Endodermal cell (in vitro differentiated cells): ENCODE measurements at places on chromosomes 16 and 17.
A peak's percentile ranks its signal among the peaks of the same experiment; 100 is the strongest.

GRCh38 chr17:77734371-77735080 lies 224.0 kb upstream of the TNRC6C start:
- H3K4me3 ChIP-seq, result no peak overlapping the region
- H3K27me3 ChIP-seq, result peaks cover 26% of the 10 kb centered on the region
- no peak overlapping the region for H3K27ac ChIP-seq
- H3K4me1 ChIP-seq, result no peaks in the 10 kb centered on the region

DNA sequence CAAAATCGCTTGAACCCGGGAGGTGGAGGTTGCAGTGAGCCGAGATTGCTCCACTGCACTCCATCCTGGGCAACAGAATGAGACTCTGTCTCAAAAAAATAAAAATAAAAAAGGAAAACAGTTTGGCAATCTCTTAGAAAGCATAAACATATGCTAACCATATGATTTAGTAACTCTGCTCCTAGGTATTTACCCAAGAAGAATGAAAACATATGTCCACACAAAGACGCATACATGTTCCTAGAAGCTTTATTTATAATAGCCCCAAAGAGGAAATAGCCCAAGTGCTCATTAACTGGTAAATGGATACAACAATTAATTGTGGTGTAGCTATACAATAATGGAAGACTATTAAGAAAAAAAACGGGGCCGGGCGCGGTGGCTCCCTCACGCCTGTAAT lies 18.5 kb upstream of the CDH1 start:
- no peaks in the 10 kb centered on the region for H3K27me3 ChIP-seq
- no peak for DNase-seq
- H3K4me3 ChIP-seq, result no peak overlapping the region
- H3K36me3 ChIP-seq, result no peaks in the 10 kb centered on the region

GRCh38 chr16:229731-230281 lies 557 bp upstream of the LUC7L start:
- no peaks in the 10 kb centered on the region for H3K27me3 ChIP-seq
- no peak for DNase-seq
- H3K4me3 ChIP-seq, result peak overlapping the region; percentile 99

DNA sequence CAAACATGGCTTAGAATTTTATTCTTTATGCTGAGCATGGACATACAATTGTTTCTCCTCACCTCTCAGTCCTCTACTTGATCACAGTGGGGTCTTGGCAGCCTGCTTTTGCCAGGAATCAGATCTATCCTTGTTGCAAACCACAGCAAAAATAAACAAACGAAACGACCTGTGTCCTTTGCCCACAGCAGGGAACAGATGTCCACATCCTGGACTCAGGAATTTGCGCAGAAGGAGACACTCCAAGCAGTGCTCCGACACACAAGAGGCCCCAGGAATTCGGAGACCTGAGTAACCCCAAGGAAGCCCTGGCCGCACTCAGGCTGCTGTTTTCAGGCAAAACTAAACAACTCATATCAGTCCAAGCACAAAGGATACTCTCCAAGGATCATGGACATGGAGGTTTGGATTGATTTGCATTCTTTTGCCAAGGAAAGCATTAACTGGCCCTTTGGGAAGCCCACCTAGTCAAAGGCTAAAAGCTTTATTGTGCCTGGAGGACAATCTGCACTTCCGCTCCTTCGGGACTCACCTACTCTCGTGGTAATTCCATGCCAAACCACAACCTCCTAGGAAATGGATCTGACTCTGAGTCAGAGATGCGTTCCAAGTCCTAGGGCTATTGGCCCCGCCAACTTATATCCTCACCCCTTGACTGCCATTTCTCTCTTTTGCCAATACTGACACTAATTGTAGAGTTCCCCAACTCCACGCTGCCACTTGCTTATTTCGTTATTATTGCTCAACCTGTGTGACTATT lies 271.1 kb upstream of the CDH11 start:
- no peak overlapping the region for H3K27ac ChIP-seq
- H3K4me3 ChIP-seq, result no peak overlapping the region
- H3K36me3 ChIP-seq, result no peaks in the 10 kb centered on the region
- no peaks in the 10 kb centered on the region for H3K4me1 ChIP-seq
- DNase-seq, result no peak
- H3K27me3 ChIP-seq, result no peaks in the 10 kb centered on the region

GRCh38 chr16:23407436-23408127 lies 45.4 kb downstream of the COG7 start:
- no peak for DNase-seq
- H3K36me3 ChIP-seq, result peaks cover 46% of the 10 kb centered on the region
- H3K27me3 ChIP-seq, result no peaks in the 10 kb centered on the region
- H3K4me1 ChIP-seq, result peaks cover 4% of the 10 kb centered on the region
- no peak overlapping the region for H3K27ac ChIP-seq

DNA sequence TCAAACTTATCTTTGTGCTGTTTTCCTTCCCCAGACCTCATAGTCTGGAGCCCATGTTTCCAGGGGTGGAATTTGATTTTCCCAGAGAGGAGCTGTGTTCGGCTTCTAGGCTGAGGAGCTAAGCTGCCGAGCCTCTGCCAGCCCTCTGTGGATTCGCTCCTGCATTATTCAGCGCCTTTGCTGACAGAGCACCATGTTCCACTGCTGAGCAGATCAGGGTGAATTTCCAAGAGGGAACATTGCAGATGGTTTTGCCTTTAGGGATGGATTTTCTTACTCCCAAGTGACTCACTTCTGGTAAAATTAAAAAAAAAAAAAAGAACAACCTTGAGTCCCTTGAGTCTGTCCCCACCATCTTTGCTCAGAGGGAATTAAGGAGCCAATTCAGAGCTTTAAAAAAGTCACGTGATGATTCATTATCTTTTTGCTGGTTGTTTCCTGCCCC lies 229.5 kb downstream of the PRKCA start:
- no peaks in the 10 kb centered on the region for H3K27me3 ChIP-seq
- H3K4me3 ChIP-seq, result no peak overlapping the region
- no peaks in the 10 kb centered on the region for H3K4me1 ChIP-seq
- no peak overlapping the region for H3K27ac ChIP-seq

DNA sequence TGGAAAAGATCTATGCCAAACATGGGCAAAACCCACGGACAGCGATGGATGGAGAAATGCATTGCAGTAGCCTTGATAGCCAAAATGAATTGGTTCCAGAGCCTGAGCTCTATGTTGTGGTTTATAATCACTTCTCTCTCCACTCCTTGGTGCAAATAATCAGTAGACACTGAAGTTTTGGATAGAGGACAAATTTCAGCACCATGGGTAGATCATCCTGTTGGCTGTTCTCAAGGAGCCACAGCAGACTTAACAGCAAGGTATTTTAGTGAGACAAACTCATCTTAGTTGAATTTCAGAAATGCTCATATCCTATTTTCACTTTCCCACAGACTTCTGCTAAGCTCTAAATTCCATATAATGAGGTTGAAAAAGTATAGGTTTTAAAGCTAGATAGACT lies 88.3 kb upstream of the CCL1 start:
- peaks cover 73% of the 10 kb centered on the region for H3K27me3 ChIP-seq
- no peak overlapping the region for H3K4me3 ChIP-seq
- H3K4me1 ChIP-seq, result no peaks in the 10 kb centered on the region
- no peaks in the 10 kb centered on the region for H3K36me3 ChIP-seq
- no peak for DNase-seq

- H3K36me3 ChIP-seq, result peaks cover 50% of the 10 kb centered on the region
- no peak overlapping the region for H3K4me3 ChIP-seq
- no peaks in the 10 kb centered on the region for H3K27me3 ChIP-seq
- H3K27ac ChIP-seq, result peak overlapping the region; percentile 8
- no peaks in the 10 kb centered on the region for H3K4me1 ChIP-seq
Measured at GRCh38 chr16:50072730-50073129, 7.0 kb downstream of the HEATR3 start.

- no peak for DNase-seq
- no peak overlapping the region for H3K27ac ChIP-seq
- no peaks in the 10 kb centered on the region for H3K36me3 ChIP-seq
- no peaks in the 10 kb centered on the region for H3K27me3 ChIP-seq
- H3K4me1 ChIP-seq, result peaks cover 7% of the 10 kb centered on the region
Measured at GRCh38 chr17:76953946-76954345, 85.7 kb downstream of the MGAT5B start.

DNA sequence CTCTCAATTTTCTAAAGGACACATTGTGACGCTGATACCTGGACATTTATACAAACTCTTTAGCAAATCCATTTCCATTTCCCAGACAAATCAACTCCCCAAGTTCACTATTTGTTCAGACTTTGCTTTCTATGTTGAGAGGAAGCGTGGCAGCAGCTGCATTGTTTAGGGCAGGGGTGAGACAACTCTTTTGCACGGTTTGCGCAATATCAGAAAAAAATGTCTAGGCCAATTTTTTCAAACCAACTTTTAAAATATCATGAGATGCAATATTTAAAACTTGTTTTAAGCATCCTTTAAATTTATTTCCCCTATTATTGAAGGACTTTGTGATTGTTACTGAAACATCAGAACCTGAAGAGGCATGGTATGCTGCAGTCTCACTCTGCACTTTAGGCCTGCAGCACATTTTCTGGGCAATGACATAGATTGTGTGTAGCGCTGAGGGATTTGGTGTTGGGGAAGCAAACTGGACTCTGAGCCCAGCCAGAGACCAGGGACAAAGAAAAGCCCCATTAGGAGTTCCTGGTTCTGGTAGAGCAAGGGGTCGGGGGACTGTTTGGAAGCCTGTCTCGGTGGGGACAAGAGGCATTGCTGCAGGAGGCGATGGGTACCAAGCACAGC lies 6.4 kb upstream of the CCDC182 start:
- H3K27ac ChIP-seq, result peak overlapping the region; percentile 50
- no peak for DNase-seq
- no peaks in the 10 kb centered on the region for H3K27me3 ChIP-seq
- no peak overlapping the region for H3K4me3 ChIP-seq
- peaks cover 31% of the 10 kb centered on the region for H3K4me1 ChIP-seq

DNA sequence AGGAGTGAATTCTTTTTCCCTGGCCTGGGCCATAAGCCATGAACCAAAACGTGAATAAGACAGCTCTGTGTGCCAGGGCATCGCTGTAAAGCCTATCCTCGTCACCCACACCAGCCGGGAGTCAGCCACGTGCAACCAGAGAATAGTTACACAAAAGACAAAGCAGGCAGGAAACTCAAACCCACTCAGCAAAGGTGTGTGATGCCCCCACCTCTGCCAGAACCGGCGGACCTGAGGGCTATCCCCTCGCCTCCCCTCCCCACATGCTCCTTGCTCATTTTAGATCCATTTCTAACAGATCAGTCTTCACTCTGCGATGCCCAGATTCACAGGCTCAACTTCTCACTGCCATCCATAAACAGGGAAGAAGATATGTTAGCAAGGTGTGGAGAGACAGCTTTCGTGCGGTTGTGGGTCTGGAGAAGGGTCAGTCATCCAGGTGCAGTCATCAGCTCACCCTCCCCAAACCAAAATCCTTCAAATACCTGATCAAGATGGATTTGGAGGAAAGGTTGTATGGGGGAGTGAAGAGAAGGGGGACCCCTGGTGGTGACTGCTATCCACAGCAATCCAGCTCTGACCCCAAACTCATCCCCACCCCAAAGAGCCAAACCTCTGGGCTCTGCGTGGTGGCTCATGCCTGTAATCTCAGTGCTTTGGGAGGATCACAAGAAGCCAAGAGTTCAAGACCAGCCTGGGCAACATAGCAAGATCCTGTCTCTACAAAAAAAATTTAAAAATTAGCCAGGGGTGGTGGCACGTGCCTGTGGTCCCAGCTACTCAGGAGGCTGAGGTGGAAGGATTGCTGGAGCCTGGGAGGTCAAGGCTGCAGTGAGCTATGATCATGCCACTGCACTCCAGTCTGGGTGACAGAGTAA lies 219.2 kb downstream of the C16orf78 start:
- H3K27me3 ChIP-seq, result no peaks in the 10 kb centered on the region
- H3K27ac ChIP-seq, result no peak overlapping the region

- no peaks in the 10 kb centered on the region for H3K36me3 ChIP-seq
- H3K27me3 ChIP-seq, result peaks cover 45% of the 10 kb centered on the region
- no peak overlapping the region for H3K27ac ChIP-seq
- no peak overlapping the region for H3K4me3 ChIP-seq
- DNase-seq, result no peak
Measured at GRCh38 chr17:80458016-80458415, 18.4 kb downstream of the NPTX1 start.

- H3K27me3 ChIP-seq, result peaks cover 78% of the 10 kb centered on the region
- H3K4me1 ChIP-seq, result peaks cover 9% of the 10 kb centered on the region
- no peak overlapping the region for H3K27ac ChIP-seq
- H3K36me3 ChIP-seq, result no peaks in the 10 kb centered on the region
- H3K4me3 ChIP-seq, result no peak overlapping the region
Measured at GRCh38 chr17:60146206-60146605, 3.6 kb upstream of the CA4 start.

- no peak for DNase-seq
- no peak overlapping the region for H3K4me3 ChIP-seq
- no peaks in the 10 kb centered on the region for H3K36me3 ChIP-seq
- H3K27ac ChIP-seq, result no peak overlapping the region
Measured at GRCh38 chr16:28011971-28012445, 51.5 kb downstream of the GSG1L start.

GRCh38 chr16:4870138-4870671 lies 22.9 kb downstream of the UBN1 start:
- no peak overlapping the region for H3K27ac ChIP-seq
- peaks cover 73% of the 10 kb centered on the region for H3K36me3 ChIP-seq
- peaks cover 8% of the 10 kb centered on the region for H3K4me1 ChIP-seq
- no peak for DNase-seq

DNA sequence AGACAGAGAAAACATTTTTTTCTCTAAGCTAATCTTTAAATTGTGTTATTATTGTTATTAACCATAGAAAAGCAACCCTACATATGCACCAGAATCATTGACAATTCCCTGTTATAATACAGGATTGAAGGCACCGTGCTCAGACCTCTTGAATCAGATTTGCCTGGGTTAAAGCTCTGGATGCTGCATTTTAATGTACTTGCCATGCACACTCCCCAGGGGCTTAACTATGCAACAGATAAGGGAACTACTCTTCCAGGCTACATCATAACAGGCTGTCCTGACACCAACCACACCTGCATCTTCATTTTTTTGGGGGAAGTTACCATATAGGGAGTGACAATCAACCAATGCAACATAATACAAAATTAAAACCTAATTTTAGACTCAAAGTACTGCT lies 1187.6 kb upstream of the CDH8 start:
- H3K27ac ChIP-seq, result no peak overlapping the region
- no peak for DNase-seq
- no peaks in the 10 kb centered on the region for H3K36me3 ChIP-seq
- H3K4me3 ChIP-seq, result no peak overlapping the region
- no peaks in the 10 kb centered on the region for H3K4me1 ChIP-seq
- no peaks in the 10 kb centered on the region for H3K27me3 ChIP-seq

DNA sequence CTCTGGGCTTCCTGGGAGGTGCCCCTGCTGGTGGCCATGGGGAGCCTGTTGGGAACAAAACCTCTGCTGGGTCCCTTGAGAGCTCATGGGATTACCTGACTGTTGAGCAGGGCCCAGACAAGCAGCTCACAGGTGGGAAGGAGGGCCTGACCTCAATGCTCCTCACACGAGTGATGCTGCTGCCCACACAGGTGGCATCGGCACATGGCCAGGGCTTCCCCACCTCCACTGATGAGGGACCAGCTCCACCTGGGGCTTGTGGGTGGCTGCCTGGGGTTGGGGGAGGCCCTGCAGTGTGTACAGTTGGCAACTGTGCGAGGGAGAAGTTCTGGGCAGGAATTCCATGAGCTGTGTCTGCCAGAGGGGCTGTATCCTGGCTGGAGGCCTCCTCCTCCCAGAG lies 87.8 kb upstream of the NLRP1 start:
- peak; percentile 61 for DNase-seq
- no peak overlapping the region for H3K4me3 ChIP-seq
- peaks cover 4% of the 10 kb centered on the region for H3K4me1 ChIP-seq
- H3K36me3 ChIP-seq, result no peaks in the 10 kb centered on the region
- H3K27me3 ChIP-seq, result no peaks in the 10 kb centered on the region

- no peaks in the 10 kb centered on the region for H3K4me1 ChIP-seq
- H3K27ac ChIP-seq, result no peak overlapping the region
- H3K27me3 ChIP-seq, result peaks cover 24% of the 10 kb centered on the region
Measured at GRCh38 chr17:39165178-39165840, 652 bp downstream of the ARL5C start.

- DNase-seq, result peak; percentile 77
- no peaks in the 10 kb centered on the region for H3K4me1 ChIP-seq
- H3K4me3 ChIP-seq, result no peak overlapping the region
- no peak overlapping the region for H3K27ac ChIP-seq
- no peaks in the 10 kb centered on the region for H3K27me3 ChIP-seq
Measured at GRCh38 chr17:72984145-72984925, 108.2 kb downstream of the SLC39A11 start.
